ENCODE measurements at places on chromosomes 6 and 20.

DNA sequence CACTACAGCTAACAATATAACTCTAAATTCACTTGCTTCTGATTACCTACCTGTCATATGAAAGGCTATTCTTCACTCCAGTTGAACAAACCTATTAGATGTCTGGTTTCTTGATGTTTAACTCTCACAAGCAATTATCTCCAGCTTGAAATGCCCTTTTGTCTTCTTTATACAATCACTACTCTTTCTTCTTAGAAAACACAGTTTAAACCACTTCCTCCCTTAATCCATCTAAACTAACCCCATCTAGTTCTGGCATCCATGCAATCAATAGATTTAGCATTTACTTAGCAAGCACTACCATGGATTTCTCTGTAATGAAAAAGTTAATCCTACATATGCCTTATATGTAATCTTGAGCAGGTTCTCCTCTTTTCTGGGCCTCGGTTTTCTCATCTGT, 127.3 kb downstream of the ATXN1 start:
- DNase-seq = no peak

GRCh38 chr20:50431066-50431450, 79.1 kb upstream of the PTPN1 start:
- DNase-seq = no peak

DNA sequence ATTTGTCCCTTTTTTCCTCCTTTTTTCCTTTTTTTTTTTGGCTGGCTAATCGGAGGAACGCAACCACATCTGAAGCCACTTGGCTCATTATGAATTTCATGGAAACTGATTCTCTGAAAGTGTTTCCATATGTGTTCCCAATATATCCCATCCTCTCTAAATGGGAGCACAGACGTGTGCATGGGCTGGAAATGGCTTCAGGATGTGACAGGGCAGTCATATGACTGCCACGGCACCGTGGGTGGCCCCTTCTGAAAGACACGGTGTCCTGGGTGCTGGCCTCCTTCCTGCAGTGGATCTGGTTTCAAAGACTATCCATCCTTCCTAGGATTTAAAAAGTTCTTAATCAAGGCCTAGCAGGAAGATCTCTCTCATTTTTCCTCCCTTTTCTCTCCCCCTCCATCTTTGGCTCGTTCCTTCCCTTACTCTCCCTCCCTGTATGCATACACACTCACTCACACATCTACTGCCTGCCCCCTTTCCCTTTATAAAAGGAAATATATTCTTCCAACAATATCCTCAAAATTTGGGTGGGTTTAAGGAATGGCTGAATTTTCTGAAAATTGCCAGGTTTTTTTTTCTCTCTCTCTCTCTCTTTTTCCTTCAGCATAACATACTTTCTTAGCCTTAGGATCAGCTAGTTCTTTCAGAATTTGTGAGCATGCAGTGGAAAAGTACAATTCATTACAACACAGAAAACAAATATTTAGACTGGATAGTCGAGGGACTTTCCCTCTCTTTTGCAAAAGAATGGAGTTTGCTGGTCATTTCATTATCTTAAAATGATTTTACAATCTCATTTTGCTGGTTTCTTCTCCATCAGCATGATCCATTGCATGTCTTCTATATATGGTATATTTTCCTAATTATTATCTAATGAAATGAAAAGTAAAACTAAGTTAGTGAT, 161.2 kb upstream of the SUPT3H start:
- no peak for DNase-seq

- DNase-seq = no peak
Measured at GRCh38 chr6:29791162-29791561, 36.5 kb upstream of the HLA-G start.

- no peak for DNase-seq
Measured at GRCh38 chr6:149060985-149061760, 256.3 kb upstream of the TAB2 start.

DNA sequence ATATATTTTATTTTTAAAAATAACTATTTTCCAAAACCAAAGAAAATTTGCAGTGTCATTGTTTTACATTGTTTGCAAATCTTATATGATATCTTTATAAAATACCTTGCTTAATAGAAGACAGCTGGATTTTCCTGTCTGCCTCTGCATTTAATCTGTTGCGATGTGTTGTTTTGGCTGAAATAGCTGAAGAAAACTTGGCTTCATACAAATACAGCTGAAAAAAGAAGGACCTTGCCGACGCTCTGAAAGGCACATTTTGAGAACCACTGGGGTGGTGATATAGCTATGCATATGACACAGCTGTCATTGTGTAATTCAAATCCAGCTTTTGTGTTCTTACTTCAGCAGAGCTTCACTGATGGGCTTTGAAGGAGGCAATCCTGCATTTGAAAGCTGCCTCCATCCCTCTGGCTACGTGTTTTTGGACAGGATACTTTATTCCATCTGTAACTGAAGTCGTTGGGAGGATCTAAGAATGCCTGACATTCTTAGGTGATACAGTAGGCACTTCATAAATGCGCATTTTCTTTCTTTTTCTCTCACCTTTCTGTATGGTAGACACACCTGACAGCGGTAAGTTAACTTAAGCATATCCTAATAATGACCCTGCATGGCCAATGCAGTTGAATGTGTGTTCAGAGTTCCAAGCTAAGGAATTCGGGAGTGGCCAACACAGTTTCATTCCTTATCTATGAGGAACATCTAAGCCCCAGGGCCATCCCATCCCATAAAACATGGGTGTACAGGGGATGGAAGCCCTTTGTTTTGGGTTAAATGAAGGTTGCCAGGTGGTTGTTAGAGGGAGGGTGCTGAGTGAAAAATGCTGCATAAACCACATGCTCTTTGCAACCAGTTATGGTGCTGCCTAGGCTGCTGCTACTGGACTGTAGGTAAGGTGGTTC, 213.0 kb downstream of the TFAP2A start:
- DNase-seq = no peak

DNA sequence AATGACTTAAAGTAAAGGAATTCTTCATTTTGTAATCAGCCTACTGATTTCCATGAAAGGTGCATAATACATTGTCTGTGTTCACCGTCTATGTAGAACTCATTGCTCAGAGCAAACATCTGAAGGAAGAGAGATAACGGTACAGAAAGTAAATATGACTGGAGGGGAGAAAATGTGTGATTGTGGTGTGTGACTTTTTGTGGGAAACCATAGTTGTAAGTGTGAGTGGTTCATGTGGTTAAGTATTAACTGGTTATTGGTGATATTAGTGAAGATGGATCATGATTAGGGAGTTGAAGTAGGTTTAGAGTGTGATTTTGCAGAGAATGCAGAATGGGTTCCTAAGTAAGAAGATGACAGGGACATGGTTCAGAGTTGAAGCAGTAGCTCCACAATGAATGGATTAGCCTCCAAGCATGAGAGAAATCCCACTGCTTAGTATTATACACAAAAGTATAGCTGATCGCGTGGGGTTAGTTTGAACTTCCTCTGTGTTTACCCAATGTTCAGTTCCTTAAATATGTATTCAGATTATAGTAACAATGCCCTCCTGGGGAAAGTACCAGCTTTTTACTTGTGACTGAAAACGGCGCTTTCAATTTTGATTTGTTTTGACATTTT, 368.9 kb downstream of the UTRN start:
- DNase-seq = no peak

DNA sequence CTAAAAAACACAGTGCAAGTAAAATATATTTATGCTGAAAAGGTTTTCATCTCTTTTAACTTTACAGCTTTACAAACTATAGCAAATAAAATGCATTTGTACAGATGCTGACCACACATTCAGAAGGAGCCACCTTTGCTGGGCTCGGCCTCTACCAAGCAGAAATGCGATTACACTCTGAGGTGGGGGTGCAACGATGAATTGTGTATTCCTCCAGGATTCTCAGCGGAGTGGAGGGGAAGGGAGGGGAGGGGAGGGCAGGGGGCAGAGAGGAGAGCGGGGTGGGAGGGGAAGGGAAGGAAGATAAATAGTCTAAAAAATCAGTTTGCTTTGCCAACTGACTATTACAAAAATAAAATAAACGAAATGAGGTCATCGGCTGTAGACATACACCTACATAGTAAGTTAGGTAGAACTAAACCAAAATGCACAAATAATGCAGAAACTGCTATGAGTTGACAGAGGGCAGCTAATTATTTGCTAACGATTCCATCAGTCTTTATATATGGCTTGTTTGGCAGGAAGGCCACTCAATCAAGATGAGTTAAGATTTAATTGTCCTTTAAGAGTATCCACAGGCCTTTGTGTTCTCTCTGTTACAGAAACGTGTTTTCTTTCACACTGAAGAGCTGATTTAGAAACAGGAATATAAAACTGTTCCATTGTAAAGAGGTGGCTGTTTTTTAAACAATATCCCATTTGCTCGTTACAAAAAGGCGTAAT, 90.1 kb downstream of the TAF4 start:
- DNase-seq = no peak

GRCh38 chr6:1327630-1328029, 15.7 kb downstream of the FOXQ1 start:
- no peak for DNase-seq

DNA sequence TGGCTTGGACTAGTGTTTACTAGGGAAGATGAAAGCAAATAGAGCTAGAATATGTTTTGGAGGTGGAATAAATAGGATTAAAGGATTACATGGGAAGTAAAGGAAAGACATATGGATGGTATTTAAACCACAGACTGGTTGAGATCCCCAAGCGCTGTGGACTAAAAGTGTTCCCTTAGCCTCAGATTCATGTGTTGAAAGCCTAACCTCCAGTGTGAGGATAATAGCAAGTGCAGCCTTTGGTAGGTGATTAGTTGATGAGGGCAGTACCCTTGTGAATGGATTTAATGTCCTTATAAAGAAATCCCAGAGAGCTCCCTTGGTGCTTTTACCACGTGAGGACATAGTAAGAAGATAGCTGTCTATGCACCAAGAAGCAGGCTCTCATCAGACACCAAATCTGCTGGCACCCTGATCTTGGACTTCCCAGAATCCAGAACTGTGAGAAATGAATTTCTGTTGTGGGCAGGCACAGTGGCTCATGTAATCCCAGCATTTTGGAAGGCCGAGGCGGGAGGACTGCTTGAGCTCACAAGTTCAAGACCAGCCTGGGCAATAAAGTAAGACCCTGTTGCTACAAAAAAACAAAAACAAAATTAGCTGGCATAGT, 57.3 kb upstream of the MCM9 start:
- no peak for DNase-seq

GRCh38 chr6:127606131-127606562, 29.2 kb downstream of the C6orf58 start:
- no peak for DNase-seq

GRCh38 chr6:152625213-152625612, 11.9 kb downstream of the SYNE1 start:
- no peak for DNase-seq

DNA sequence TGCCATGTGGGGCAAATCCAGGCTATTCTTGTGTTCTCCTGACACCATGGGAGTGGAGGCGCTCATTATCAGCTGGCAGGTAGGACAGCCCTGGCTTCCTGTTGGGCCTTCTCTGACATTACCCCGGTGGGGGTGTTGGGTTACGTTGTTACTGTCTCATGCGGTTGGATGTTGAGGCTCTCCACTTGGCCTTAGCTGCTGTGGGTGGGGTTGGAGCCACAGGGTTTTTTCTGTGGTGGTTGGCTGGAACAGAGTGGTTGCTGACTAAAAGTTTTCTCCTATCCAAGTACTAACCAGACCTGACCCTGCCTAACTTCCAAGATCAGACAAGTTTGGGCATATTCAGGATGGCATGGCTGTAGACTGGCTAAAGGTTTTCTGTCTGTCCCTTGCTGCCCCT, 20.2 kb downstream of the RIPK1 start:
- no peak for DNase-seq

- no peak for DNase-seq
Measured at GRCh38 chr6:32517654-32518445, 12.2 kb downstream of the HLA-DRB5 start.

GRCh38 chr6:12955956-12956355, 239.4 kb downstream of the PHACTR1 start:
- DNase-seq = no peak

DNA sequence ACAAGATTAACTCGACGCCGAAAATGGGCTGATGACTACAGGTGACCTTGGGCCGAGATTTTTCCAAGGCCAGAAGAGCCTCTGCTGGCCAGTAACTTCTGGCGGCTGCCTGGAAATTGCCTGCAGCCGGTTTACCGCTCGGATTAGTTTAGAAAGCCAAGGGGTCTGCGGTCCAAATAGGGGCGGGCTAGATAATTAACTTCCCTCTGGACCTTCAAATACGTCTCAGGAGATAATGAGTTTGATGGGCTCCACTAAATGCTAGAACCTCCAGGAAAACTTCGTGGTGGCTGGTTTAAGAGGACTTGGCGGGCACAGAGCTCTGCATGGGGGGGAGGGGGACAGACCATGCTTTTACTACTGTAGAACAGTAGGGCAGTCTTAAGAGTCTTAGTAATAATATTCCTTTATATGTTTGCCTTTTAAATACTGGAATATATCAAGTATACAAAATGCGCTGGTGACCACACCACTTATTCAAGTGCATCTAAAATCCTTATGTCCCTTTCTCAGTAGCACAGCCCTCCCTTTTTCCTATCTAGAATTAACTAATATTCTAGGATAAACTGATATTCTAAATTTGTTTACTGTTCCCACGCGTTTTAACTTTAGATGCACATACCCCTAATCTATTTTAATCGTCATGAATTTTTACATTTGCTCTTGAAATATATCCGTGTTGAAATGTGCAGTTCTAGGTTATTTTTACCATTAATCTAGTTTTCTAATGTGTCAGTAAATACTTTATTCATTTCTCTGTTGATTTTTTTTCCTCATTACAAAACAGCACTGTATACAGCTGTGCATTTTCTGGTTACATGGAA, 107.5 kb upstream of the PRSS16 start:
- DNase-seq = no peak

DNA sequence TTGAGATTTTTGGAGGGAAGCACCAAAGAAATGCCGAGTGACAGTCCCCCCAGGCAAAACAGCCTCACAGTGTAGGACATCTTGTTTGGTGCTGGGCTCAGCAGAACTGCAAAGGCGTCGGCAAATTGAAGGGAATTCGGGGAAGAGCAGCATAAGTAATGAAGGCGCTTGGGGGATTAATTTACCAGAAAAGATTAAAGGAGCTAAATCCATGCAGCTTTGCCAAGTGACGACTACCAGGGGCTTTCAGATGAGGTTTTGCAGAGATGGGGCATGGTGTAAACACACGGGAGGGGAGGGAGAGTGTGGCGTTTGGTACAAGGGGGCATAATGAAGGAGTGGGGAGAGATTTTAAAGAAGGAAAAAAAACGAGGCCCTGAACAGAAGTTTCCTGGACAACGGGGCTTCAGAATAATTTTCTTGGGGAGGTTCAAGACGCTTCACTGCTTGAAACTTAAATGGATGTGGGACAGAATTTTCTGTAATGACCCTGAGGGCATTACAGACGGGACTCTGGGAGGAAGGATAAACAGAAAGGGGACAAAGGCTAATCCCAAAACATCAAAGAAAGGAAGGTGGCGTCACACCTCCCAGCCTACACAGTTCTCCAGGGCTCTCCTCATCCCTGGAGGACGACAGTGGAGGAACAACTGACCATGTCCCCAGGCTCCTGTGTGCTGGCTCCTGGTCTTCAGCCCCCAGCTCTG, 45.4 kb upstream of the CDH22 start:
- DNase-seq = no peak

Measured in activated T-helper 1 cell treated with anti-CD3 and anti-CD28 coated beads, Interleukin-2, amount 50 U/mL, for 16 hours (primary cell).